ENCODE measurements at places on chromosomes 2 and 18. TPM values are rescaled to one million over a fixed set of nuclear protein-coding genes. Genes with fewer than 3 reads are reported as not detected.
A peak's percentile ranks its signal among the peaks of the same experiment; 100 is the strongest.

Gene DES
- not detected for total RNA-seq

Gene CDH2
- total RNA-seq = not detected

Gene CFAP221
- total RNA-seq = not detected

Gene CRACDL
- 0.20 TPM for total RNA-seq

Gene STARD6
- not detected for total RNA-seq

Gene NYAP2
- total RNA-seq = not detected

Gene LOXL3
- total RNA-seq = 0.60 TPM

Gene ASB18
- total RNA-seq = not detected

Gene KLHL14
- total RNA-seq = not detected

Gene FBXO41
- 13.3 TPM for total RNA-seq

Gene CGREF1
- total RNA-seq = 0.75 TPM

Gene PLGLB2
- total RNA-seq = 1.3 TPM

Gene MDH1
- total RNA-seq = 192 TPM

Gene NTSR2
- not detected for total RNA-seq

Gene IL18R1
- total RNA-seq = 22.8 TPM

Gene TGIF1
- 24.7 TPM for total RNA-seq

- no peak overlapping the region for H3K27ac ChIP-seq
- H3K36me3 ChIP-seq = no peaks in the 10 kb centered on the region
- H3K4me3 ChIP-seq = no peak overlapping the region
- DNase-seq = no peak
- peaks cover 9% of the 10 kb centered on the region for H3K4me1 ChIP-seq
Measured at GRCh38 chr2:18546567-18546966, 13.9 kb downstream of the RDH14 start.

DNA sequence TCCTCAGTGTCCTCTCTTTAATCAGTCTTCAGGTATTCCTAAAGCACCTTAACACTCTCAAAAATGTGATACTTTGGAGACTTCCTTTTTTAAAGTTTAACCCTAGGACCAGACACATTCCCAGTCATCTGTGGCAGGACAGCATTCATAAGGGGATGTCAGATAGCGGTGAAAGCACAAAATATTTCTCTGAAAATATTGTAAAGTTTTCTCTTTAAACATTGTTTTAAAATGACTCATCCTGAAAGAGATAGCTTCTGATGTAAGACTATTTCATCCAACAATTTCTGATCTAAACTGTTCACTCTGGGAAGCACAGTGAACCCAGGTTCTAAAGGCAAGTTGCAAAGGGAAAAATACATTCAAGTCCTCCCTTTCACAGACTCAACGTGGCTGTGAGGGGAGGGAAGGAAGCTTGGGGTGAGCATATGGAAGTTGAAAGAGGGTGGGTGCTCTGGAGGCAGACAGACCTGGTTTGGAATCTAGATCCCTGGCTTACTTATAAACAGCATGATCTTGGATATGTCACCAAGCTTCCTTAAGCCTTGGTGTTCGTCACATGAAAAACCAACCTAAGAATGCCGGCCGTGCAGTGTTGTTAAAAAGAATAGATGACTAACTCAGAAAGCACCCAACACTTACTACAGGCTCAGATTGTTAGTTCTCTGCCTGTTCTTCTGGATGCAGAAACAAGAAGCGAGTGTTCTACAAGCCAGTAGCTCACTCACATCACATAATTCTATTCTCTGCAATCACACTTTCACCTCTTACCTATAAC is 12.1 kb downstream of the GALNT14 start:
- no peaks in the 10 kb centered on the region for H3K4me1 ChIP-seq
- H3K27me3 ChIP-seq = peaks cover 32% of the 10 kb centered on the region
- no peak overlapping the region for H3K27ac ChIP-seq
- DNase-seq = no peak
- H3K4me3 ChIP-seq = no peak overlapping the region

DNA sequence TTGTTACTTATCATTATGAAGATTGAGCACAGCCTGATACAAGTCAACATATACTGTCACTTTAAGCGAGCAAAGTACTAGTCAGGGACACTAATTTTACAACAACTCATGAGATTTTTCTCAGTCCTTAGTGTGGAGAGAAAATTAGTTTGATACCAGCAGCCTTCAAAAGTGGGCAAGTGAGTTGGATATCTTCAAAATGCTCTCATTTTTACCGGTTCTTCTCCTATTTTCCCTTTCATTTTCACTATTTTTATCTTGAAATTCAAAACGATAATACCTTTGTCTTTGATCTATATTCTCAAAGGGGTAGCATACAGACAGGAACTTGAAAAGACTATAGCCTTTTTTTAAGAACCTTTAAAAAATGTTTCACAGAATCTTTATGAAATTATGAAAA is 52.0 kb upstream of the UBXN4 start:
- peaks cover 23% of the 10 kb centered on the region for H3K4me1 ChIP-seq
- H3K27me3 ChIP-seq = no peaks in the 10 kb centered on the region
- peaks cover 32% of the 10 kb centered on the region for H3K36me3 ChIP-seq
- no peak overlapping the region for H3K4me3 ChIP-seq

GRCh38 chr2:88831792-88832248 is 140.3 kb downstream of the RPIA start:
- no peak overlapping the region for H3K27ac ChIP-seq
- H3K4me3 ChIP-seq = no peak overlapping the region
- peak; percentile 52 for DNase-seq

- H3K27me3 ChIP-seq = peaks cover 6% of the 10 kb centered on the region
- no peak for DNase-seq
- no peaks in the 10 kb centered on the region for H3K4me1 ChIP-seq
- H3K4me3 ChIP-seq = no peak overlapping the region
- no peaks in the 10 kb centered on the region for H3K36me3 ChIP-seq
- no peak overlapping the region for H3K27ac ChIP-seq
Measured at GRCh38 chr2:164903204-164903603, 52.1 kb downstream of the SLC38A11 start.

DNA sequence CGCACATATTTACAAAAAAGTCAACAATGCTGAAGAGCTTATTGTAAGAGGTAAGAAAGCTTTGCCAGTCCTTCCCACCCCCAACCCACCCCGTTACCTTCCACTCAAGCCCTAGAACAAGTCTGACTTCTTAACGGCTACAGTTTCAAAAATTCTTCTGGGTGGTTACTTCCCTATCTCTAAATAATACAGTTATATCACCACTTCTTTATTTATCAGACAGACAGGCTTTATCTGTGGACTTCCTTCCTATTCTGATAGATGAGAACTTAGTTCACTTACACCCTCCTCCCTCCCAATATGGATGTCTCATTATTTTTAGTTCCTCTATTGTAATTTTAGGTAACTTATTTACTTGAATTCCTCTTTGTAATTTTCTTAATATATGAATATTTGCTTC is 26.7 kb upstream of the ACTR3 start:
- H3K4me1 ChIP-seq = no peaks in the 10 kb centered on the region
- no peak overlapping the region for H3K27ac ChIP-seq
- H3K4me3 ChIP-seq = no peak overlapping the region
- H3K27me3 ChIP-seq = peaks cover 7% of the 10 kb centered on the region

DNA sequence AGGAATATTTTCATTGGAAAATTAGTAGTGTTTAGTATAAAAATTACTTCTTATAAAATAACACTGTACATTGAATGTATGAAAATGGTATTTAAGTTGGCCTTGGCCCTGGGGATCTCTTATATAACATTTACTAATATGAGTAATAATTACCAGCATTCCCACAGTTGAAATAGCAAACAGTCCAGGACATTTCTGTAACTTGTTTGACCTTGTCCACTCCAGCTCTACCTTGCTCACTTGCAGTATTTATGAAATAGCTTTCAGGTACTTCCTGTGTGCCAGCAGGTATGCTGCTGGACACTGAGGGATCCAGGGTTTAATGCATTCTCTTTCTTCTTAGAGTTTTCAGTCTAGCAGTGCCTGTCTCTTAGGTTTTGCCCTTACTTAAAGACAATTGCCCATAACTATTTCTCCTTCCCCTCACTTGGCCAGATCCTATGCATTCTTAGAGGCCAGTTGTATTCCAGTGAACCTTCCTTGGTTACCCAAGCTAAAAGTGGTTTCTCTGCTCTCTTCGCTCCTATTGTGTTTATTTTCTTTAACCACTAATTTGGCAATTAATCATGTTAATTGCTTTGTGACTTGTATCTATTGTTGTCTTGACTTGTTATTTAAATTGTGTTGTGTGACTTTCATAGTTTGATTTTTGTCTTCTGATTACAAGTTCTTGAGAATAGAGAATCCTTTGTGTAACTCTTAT is 25.9 kb downstream of the BABAM2 start:
- no peaks in the 10 kb centered on the region for H3K27me3 ChIP-seq
- H3K27ac ChIP-seq = no peak overlapping the region
- H3K36me3 ChIP-seq = peaks cover 22% of the 10 kb centered on the region
- DNase-seq = no peak
- H3K4me3 ChIP-seq = no peak overlapping the region
- H3K4me1 ChIP-seq = peaks cover 14% of the 10 kb centered on the region

DNA sequence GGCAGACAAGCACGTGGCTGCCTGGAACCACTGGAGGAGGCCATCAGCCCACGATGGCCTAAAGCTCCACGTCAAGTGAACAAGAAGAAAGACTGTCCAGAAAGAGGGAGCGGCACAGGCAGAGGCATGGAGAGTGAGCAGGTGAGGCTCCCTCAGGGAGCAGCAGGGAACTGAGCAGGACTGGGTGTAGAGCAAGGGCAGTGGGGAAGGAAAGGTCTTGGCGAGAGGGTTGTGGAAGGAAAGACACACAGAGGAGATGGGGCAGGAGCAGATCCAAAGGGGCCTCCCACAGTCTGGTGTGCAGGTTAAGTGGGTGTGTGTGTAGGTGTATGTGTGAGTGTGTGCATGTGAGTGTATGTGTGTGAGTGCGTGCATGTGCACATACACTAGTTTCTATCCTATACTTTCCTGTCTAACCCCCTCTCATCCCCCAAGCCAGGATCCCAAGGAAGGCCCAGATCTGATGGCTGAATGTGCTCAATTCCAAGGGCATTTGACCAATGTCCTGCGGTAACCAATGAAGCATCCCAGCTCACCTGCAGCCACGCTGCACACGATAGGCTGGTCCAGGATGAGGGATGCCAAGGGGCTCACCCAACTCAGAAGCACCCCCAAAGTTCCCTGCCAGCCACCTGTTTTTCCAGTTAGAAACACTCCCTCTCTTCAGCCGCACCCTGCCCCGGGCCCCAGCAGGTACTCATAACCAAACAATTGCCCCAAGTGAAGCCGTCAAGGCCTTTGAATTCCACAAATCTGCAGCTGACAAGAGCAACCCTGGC is 262.5 kb upstream of the RAB6C start:
- H3K4me3 ChIP-seq = no peak overlapping the region
- H3K4me1 ChIP-seq = no peaks in the 10 kb centered on the region
- no peak for DNase-seq
- no peaks in the 10 kb centered on the region for H3K36me3 ChIP-seq

- no peaks in the 10 kb centered on the region for H3K36me3 ChIP-seq
- no peak for DNase-seq
- H3K4me3 ChIP-seq = no peak overlapping the region
- no peaks in the 10 kb centered on the region for H3K27me3 ChIP-seq
Measured at GRCh38 chr18:7668392-7668791, 101.3 kb downstream of the PTPRM start.

- H3K27ac ChIP-seq = no peak overlapping the region
- H3K4me1 ChIP-seq = peaks cover 22% of the 10 kb centered on the region
Measured at GRCh38 chr2:203656522-203657287, 49.7 kb upstream of the CD28 start.

DNA sequence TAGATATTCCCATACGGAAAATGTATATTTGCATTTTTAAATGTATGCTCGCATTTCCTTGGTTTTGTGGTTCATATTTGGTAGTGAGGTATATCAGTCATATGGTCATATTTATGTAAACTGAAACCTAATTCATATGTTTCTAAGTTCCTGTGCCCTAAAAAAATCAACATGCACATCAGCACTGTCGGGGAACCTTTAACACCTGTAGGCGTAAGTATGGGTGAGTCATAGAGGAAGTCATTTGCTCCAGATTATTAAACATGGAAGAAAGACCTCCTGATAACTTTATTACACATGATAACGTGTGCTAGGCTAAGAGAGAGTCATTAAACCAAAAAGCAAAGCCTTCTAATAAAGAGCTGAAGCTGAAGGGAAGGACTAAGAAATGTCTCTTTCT is 437.7 kb downstream of the NRXN1 start:
- H3K27ac ChIP-seq = no peak overlapping the region
- DNase-seq = no peak
- no peaks in the 10 kb centered on the region for H3K27me3 ChIP-seq
- no peaks in the 10 kb centered on the region for H3K36me3 ChIP-seq
- H3K4me1 ChIP-seq = no peaks in the 10 kb centered on the region

GRCh38 chr2:194166818-194167217 is 1490.2 kb upstream of the SLC39A10 start:
- H3K4me3 ChIP-seq = no peak overlapping the region
- no peaks in the 10 kb centered on the region for H3K36me3 ChIP-seq
- DNase-seq = no peak
- no peaks in the 10 kb centered on the region for H3K27me3 ChIP-seq

GRCh38 chr2:195619590-195619989 is 37.4 kb upstream of the SLC39A10 start:
- no peaks in the 10 kb centered on the region for H3K36me3 ChIP-seq
- H3K4me3 ChIP-seq = no peak overlapping the region
- H3K4me1 ChIP-seq = no peaks in the 10 kb centered on the region
- H3K27ac ChIP-seq = no peak overlapping the region

DNA sequence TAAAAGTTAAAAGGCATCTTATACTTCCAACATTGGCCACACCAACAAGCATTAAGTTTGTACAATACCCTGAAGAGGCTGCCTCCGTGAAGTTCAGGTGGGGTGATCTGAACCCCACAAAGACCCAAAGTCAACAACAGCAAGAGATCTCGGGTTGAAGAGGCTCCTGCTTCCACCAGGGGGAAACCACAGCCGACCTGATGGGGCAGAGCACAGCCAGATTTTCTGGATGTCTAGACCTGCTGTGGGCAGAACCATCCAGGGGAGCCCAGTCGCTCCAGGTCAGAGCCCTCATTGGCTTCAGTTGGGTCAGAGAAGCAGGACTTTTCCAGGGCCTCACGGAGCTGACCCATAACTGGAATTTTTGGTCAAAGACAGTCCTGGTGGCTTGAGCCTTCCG is 66.5 kb upstream of the ACKR3 start:
- H3K27me3 ChIP-seq = peaks cover 50% of the 10 kb centered on the region
- H3K27ac ChIP-seq = no peak overlapping the region
- DNase-seq = no peak
- H3K4me1 ChIP-seq = peaks cover 4% of the 10 kb centered on the region
- no peak overlapping the region for H3K4me3 ChIP-seq

DNA sequence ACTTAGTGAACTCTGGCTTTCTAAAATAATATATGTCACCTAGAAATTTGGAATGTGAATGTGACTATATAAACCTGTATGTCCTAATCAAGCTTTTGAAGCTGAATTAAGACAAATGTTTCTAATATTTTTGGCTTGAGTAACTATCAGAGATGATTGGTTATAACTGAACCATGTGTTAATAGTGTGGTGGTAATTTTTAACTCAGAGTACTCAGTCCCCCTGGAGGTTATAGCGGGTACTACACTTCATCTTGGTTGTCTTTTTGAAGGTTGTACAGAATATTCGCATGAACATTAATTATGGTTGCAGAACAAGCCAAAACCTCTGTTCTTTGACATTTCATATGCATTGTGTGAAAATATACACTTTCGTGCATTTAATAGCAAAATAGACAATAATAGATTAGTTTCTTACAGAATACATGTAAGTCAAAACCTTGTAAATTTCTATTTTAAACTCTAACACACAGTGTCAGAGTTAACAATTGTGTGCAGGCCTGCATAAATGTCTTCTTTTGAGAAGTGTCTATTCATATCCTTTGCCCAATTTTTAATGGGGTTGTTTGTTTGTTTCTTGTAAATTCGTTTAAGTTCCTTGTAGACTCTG is 86.0 kb downstream of the OSBPL6 start:
- peak; percentile 19 for DNase-seq
- H3K4me3 ChIP-seq = no peak overlapping the region

All from activated CD4-positive, alpha-beta memory T cell treated with anti-CD3 and anti-CD28 coated beads, Interleukin-2, amount 10 ng/mL, durations not matched to agents 7 days and 5 days (primary cell).